SK-MEL-5 (cell line): ENCODE measurements at places on chromosomes 3 and 15. TPM values are rescaled to one million over a fixed set of nuclear protein-coding genes. Genes with fewer than 3 reads are reported as not detected.

DNA sequence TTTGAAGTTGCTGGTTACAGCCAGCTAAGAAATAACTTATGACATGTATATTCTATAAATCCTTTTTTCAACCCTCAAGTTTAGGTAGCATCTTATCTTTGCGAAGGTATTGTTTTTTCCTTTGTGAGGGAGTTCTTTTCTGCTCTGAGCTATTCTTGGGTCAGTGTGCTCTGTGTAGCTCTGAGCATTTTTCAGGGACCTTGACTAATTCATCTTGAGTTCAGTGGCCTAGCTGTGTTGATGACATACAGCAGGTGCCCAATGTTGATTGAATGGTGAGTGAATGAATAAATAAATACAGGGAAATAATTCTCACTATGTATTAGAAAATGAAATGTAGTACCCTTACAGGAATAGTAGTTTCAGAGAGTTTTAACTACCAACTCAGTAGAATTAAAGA lies 335.3 kb downstream of the IL20RB start:
- no peak for DNase-seq

DNA sequence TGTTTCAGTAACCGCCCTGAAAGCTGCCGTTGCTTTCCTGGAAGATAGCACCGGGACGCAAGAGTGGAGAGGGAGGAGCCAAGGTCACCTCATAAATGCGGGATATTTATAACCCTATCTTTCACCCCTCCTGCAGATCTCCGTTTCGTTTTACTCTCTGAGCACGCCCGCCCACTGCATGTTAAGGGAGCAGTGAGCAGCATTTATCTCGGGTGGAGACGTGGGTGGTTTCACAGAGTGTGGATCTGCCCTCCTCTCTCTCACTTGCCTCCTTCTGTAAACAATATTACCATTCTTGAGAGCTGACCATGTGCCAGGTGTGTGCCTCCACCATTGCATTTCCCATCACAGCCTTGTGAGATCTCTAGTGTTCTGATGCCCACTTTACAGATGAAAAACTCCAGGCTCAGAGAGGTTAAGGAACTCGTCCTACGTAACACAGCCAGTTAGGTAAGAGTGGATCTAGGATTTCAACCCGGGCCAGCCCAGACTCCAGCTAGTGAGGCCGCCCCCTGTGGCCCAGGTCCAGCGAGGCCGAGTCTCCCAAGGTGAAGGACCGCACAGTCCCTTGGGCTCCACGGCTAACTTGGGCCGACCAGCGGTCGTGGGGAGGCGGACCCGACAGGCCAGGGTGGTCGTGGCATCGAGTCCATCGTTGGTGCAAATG lies 16.9 kb upstream of the SEMA4B start:
- DNase-seq, result peak; percentile 49

DNA sequence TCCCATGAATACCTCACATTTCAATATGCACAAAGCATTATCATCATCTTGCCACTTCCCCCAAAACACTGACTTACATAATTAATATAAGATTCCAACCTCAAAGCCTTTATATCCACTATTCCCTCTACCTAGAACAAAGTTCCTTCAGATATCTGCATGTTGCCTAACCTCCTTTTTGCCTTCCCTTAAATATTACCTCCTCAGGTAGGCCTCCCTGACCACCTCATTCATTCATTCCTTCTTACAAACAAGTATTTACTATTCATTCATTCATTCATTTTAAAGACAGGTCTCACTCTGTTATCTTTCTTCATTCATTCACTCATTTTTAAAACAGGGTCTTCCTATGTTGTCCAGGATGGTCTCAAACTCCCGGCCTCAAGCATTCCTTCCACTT lies 18.6 kb downstream of the DYNC1LI1 start:
- no peak for DNase-seq

- no peak for DNase-seq
These were observed 1.1 kb downstream of the SEC11A start for GRCh38 chr15:84714821-84715220.

DNA sequence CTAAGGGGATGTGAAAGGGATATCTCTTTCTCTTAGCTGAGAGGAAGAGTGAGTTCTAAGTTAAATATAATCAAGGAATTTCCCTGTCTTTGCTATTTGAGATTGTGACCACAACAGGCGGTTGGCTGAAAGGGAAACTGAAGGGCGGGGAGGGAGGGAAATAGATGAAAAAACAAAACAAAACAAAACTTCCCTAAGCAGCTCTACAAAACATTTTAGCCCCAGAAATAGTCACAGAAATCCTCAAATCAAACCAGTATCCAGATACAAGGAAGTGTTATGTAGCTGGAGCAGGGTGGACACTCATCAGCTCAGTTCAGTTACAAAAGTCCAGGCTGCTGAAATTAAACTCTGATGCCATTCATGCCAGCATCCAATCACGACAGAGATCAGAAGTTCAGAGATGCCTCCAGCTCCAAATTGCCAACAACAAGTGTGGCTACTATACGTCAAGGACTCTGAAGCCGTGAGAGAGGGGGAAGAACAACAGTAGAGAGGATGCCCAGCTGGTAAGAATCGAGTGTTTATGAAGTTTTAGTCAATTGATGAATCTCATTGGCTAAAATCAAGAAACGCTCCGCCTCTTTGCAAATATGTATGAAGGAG lies 319 bp upstream of the TP63 start:
- DNase-seq, result no peak

DNA sequence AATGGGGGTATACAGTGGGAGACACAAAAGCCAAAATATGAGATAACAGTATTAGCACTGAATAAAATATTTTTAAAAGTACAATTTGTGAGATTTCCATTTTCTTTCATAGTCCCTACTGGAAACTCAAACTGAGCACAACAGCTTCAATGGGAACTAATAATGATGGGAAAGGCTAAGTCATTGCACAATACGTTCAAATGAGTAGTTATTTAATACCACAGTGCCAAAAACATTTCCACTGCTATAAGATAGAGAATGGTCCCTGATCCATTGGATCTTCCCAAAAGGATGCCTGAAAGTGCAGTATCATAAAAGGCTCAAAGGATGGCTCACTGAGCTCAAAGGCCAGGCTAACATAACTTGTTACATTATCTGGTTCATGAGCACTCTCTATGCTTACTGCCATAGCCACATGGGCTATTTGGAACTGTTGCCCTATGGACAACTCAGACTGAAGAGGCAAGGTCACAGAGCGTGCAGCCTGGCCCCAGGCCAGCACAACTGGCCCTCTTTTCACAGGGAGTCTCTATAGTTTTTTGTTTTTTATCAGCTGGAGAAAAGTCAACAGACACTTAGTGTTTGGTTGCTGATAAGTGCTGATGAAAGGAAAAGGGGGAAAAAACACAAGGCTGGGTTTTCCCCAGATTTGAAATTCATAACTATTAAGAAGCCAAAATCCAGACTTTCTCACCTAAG lies 54.1 kb upstream of the PPIB start:
- peak; percentile 43 for DNase-seq

GRCh38 chr15:40355976-40356585 lies 1.9 kb upstream of the DISP2 start:
- no peak for DNase-seq

- DNase-seq, result no peak
These were observed 292.8 kb upstream of the ZNF717 start for GRCh38 chr3:76078101-76078500.

DNA sequence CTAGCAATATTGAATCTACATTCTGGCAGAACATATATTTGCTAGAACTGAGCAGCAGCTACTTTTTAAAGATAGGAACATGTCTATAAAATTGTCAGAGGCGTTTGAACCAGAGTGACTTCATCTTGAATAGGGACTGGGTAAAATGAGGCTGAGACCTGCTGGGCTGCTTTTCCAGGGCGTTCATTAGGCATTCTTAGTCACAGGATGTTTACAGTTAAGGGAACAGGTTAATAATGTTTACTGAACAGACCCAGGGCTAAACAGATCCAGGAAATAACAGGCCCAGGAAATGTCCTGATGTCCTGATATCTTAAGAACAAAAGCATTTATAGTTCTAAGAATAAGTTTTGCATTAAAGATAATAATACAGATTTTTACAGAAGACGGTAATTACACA lies 34.5 kb upstream of the B3GALNT1 start:
- DNase-seq, result no peak

DNA sequence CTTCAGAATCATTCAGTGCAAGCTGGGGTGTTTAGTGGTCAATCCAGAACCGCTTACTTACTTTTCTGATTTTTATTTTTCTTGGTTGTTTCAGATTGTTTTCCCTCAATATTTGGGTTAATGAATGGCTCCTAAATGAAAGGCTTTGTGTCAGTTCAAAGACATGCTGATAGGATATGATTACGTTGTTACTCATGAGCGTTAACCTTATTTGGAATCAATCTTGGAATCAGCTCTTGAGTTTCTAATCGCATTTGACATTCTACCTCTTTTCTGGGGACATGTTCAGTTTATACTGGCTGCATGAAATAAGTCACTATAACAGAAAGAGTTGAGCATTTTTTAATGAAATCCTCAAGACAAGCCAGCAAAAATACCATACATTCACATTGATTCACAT lies 50.2 kb downstream of the ATP11B start:
- DNase-seq, result no peak

- no peak for DNase-seq
These were observed 27.9 kb upstream of the TGFBR2 start for GRCh38 chr3:30578479-30578878.

GRCh38 chr15:101489599-101490407 lies at the start of gene PCSK6:
Gene PCSK6, minus strand, starts transcription at chr15:101489707. Its CDS starts 37 bp downstream, at chr15:101489670.
- DNase-seq, result no peak

- DNase-seq, result no peak
These were observed 48.5 kb downstream of the PGPEP1L start for GRCh38 chr15:98958918-98959639.

- no peak for DNase-seq
These were observed 309.6 kb upstream of the KCNH8 start for GRCh38 chr3:18838758-18839157.

DNA sequence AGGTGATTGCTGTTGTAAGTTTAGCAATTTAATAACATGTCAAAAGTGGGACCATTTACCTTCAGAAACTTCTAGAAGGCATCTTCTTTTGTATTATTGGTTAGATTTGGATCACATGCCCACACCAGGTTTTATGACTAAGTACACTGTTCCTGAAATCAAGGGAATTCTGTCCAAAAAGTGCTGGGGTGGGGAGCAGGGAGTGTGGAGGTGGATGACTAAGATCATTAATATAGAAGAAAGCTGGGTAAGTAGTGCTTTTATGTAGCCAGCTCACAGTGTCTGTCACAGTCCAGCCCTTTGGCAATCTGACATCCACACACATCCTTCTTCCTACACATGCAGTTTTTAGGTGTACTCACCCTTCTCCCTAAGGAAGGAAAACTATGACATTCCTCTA lies 120.0 kb downstream of the TMCO5A start:
- DNase-seq, result no peak

GRCh38 chr15:65789759-65790425 lies 2.2 kb downstream of the DENND4A start:
- DNase-seq, result no peak

DNA sequence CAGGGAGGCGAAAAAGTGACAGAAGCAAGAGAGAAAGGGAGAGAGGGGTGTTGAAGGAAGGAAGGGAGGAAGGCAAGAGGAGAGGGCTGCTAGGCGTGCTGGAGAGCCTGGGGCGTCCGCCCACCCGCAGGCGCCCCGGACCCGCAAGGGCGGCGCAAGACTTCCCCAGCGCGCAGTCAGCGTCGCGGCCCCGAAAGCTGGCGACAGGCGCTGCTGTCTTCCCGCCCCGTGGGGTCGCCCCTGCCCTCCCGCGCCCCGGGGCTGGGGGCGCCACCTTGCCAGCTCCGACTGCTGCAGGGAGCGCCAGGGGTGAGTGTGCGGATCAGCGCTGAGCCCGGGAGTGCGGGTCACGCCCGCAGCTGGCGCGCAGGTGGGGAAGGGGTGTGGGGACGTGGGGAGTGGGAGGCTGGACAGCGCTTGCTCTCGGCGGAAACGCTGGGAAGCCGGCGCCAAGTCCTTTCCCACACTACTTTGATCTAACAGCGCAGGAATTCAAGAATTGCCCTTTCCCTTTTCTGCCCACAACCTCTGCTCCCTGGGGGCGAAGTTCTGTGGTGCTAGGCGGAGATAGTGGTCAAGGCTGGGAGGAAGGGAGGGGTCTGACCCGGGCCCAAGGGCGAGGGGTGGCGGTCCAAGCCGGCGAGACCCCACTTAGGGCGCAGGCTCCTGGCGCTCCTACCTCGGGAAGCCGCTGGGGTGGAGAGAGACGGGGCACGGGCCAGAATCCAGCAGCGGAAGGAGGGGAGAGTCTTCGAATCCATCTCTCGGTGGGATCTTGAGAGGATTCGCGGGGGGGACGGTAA lies 266.1 kb downstream of the CGGBP1 start:
- no peak for DNase-seq

GRCh38 chr15:27989838-27990237 lies 109.3 kb downstream of the OCA2 start:
- no peak for DNase-seq

DNA sequence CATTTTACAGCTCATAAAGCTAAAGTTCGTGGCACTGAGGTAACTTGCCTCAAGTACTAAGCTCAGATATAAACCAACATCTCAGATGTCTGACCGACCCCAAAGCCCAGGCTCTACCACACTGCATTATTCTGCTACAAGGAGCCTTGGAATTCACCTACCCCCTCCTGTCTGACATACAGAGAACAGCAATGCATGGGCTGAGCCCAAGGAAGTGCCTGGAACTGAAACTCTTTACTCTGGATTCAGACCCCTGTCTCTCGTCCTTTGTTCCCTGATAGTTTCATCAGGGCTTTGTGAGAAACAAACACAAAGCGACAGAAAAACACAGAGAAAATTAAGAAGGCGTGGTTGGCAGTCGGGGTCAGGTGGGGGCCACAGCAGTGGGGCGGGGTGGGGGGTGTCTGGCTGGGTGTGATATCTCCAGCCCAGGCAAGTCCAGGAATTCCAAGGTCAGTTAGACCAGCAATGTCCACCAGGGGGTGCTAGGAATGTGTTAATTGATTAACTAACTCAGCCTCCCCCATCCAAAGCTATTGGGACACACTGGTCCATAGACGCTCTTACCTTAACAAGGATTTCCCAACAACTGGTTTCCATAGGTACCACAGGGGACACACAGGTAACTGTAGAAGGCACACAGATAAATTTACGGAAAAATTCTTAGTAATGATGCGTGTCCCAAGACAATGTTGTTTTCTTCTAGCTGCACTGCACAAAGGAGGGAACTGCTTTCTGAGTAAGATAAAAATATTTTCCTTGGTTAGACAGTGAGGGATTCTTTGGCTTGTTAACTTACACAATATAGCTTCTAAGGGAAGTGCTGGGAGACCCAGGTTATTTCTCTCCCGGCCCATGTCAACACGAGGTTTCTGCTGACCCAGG lies 18.8 kb upstream of the SSUH2 start:
- peak; percentile 83 for DNase-seq

GRCh38 chr15:39680868-39681267 lies 100.0 kb downstream of the THBS1 start:
- no peak for DNase-seq

DNA sequence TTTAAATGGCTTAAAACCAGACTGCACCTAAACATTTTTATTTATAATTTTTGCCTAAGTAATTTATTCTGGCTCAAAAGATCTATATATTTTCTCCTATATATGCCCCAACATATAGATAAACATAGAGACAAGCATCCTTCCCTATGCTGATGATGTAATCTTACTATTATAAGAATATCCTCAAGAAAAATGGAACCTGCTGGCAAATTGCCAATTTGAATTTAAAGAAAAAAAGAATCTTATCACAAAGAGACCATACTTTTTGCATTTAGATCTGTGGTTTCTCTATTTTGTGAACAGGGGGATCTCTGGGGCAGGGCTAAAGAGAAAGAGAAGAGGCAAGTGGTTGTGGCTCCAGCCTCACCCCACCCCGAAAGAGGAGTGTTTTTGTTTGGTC lies 107.2 kb upstream of the CMC1 start:
- DNase-seq, result no peak

SERINC4 gene
- total RNA-seq, result not detected in 2 replicates

BCHE gene
- total RNA-seq, result 68.8 and 78.1 TPM in 2 replicates

XYLB gene
- total RNA-seq, result 14.0 and 18.1 TPM in 2 replicates

IQCF5 gene
- not detected in 2 replicates for total RNA-seq
